ENCODE measurements at places on chromosomes 7 and 10.

DNA sequence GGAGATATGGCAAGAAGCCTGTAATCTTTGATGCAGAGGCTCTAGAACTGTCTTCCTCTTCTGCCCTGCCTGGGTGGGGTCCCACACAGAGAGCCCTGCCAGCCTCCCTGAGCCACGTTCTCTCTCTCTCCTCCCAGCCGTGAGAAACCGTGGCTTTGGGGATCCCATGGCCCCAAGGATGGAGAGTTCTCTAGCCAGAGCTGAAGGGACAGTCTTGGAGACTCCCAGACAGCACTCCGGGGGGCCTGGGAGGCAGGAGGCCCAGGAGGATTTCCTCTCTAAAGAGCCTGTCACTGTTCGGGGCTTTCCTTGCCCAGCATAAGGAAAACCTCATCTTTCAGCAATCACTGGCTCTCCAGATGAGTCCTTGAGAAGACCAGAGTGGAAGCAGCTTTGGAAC, 227.1 kb downstream of the ARHGAP12 start:
- DNase-seq = no peak

DNA sequence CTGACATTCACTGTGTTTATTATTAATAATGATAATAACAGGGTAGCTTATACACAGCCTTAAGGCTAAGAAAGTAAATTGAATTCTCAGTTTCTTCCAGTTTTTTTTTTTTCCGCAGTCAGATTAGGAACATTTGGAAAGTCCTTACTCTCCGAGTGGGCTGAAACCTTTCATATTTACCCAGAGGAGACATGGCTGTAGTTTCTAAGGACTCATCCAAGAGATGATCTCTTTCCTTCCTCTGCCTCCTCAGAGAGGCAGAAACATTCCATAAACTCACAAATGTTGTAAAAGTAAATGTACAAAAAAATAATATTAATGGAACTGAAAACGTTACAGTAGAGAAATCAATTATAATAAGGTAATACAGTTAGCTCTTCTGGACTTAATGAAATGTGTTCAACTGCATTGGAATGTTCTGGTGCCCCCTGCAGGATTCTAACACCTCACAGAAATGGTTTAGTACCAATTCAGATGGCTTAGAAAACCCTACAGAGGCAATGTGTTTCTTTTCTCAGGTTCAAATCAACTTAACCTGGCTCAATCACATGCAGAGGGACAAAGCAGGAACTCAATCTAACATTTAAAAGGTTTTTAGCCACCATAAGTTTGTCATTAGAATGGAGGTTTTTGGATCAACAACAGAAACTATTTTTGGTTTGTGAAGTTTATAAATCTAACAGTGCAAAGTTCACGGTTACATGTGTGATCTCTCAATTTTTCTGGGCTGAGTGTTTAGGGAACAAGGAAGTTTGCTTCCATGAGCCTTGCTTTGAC, 71.7 kb downstream of the ICA1 start:
- peak; percentile 67 for DNase-seq

DNA sequence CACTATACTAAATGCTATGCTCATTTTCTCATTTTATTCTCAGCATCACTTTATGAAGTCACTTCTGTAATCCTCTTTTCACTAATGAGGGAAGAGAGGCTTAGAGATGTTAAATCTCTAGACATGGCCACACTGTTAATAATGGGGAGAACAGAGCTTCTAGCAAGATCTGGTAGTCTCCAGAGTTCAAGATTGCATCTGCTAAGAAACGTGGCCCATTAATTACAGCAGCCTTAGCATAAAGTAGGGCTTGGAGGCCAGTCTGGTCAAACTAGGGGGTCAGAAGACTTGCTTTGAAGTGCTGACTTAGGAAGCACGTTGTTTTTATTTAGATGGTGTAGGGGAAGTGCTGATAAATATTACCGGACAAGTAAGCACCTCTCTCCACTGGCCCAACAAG, 29.3 kb downstream of the ARL4A start:
- DNase-seq = no peak

DNA sequence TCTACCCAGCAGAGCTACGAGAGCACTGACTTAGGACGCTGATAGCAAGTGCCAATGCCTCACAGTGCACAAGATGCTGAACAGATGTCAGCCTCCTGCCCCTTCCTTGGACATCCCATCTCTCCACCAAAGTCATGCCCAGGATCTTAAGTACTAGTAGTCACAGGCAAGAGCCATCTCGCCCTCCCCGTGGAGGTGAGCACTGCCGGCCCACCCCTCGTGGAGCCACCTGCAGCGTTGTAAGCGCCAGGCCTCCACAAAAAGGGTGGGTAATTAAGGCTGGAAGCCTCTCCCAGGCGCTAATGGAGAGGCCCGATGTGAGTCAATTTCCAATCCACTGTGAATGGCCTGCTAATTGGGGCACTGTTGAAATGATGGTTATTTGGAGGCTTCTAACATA, 156.2 kb downstream of the GRID1 start:
- DNase-seq = no peak

GRCh38 chr7:101470668-101471487, 108.2 kb downstream of the COL26A1 start:
- no peak for DNase-seq

- no peak for DNase-seq
Measured at GRCh38 chr10:5943536-5943935, 33.8 kb downstream of the IL15RA start.

- DNase-seq = no peak
Measured at GRCh38 chr7:41818765-41819398, 116.0 kb upstream of the INHBA start.

GRCh38 chr7:98222533-98223195, 11.4 kb downstream of the BHLHA15 start:
- DNase-seq = no peak

DNA sequence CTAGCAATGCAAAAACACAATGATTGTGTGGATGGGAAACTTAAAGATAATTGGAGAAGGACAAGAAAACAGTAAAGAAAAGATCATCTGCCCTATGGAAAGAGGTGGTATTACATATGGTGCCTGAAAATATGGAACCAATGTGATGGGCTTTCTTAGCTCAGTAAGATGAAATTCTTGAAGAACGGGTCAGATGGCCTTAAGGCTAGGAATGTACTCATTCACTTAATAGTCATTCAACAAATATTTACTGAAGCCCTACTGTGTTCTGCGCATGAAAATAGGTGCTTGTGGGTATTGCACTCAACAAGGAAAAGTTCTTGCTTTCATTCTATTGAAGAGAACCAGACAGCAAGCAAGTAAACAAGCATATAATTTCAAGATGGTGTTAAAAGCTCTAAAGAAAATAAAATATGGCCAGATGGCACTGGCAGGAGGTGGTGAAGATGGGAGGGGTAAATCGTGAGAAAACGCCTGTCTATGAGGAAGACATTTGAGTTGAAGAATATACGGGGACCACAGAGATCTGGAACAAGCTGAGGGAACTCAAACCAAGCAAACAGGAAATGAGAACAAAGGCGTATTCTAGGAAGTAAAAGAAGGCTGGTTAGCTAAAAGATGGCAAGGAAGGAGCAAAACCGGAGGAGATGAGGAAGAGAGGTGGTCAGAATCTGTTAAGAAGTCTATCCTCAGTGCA, 179.7 kb downstream of the ANK3 start:
- DNase-seq = no peak

- no peak for DNase-seq
Measured at GRCh38 chr7:111750878-111751277, 188.6 kb upstream of the IMMP2L start.

DNA sequence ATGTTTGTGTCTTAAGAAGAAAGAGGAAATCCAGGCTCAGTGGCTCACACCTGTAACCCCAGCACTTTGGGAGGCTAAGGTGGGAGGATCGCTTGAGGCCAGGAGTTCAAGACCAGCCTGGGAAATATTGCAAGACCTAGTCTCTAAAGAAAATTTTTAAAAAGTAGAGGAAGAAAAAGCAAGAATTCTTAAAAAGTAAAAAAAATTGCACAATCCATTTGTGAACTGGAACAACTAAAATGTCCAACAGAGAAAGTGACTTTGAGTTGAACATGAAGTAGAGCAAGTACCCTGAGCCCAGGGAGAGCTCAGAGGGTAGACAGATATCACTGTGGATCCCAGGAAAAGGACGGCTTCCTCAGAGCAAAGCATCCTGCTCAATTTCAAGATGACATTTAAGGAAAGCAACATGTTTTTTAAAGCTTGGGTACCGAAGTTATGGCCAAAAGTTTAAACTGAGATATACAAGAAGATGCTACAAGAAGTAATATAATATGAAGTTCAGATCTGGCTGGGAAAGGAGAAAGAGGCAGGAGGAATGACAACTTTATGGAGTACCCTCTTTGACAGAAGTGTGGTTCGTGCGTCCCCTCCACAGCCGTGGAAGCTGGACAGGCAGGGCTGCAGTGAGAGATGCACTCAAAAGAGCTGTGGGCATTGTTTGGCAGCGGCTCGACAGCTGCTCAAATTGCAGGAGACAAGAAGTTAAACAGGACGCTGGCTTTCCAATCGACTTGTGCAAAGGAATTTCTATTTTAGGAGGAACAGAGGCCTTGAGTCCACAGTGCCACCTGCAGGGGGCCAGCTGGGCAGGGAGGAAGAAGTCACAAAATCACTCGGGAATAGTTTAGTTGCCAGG, 201.3 kb downstream of the JCAD start:
- no peak for DNase-seq

DNA sequence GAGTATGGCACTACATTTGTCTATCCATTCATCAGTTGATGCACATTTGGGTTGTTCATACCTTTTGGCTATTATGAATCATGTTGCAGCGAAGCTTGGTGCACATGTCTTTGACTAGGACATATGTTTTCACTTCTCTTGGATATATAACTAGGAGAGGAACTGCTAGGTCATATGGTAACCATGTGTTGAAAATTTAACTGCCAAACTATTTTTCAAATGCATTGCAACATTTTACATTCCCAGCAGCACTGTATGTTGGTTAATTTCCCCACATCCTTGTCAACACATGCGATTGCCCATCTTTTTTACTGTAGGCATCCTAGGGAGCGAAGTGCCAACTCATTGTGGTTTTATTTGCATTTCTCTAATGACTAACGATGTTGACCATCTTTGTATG, 183.4 kb downstream of the PRKCQ start:
- DNase-seq = no peak

DNA sequence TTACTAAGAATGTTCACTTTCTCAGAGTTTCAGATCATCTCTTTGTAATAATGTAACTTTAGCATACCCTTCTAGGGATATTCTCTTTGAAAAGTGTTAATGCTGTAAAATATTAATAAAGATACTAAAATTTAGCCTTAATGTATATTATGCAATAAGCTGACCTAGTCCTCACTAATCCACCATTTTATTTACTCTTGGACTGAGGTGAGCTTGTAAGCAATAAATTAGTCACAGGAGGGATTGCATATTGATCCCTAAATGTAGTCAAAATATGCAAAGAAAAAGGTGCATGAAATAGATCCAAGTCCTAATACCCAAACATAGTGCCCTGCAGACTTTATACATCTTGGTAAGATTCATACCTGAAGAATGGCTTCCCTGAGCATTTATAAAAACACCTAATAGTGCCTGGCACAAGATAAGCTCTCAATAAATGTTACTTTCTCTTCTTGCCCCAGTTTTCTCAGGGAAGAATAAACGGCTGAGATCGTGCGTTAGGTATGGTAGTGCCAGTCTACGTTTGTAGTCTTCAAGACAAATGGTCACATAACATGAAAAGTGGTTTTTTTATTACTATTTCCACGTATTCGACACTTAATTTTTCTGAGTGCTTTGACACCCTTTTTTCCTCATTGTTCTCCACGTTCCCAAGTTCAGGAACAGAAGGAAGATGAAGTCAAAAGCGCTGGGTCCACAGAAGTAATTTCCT, 14.3 kb downstream of the INSIG1 start:
- no peak for DNase-seq

DNA sequence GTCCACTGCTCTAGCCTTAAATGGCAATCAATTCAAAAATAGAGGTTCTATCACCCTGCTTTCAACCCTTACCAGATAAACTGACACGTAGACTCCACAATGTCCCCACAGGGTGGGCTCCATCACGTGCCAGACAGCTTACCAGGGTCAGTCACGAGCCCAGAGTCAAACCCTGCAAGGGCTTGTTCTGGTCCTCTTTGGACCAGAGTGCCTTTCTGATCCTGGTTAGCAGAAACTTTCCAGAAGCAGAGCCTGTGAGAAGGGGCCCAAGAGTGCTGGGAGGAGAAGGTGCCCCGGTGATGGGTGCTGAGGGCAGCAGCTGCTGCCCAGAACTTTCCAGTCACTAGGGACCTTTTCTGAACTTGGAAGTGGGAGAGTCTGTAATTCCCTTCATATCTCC, 354 bp upstream of the GIMAP5 start:
- no peak for DNase-seq

DNA sequence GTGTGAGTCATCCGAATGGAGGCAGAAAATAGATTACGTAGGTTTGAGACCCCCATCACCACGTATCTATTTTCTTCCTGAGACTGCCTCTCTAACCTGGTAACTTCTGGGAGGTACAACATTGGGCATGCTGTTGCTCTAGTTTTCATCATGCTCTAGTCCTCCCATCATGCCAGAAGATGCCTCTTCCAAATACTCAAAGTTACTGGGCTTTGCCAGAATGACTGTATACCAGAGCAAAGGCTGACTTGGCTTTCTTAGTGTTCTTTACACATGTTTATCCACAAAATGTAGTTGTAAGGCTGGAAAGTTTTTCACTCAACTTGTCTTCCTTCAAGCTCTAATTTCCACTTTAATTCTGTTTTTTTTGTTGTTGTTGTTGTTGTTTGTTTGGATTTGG, 370.5 kb downstream of the MDFIC start:
- no peak for DNase-seq

DNA sequence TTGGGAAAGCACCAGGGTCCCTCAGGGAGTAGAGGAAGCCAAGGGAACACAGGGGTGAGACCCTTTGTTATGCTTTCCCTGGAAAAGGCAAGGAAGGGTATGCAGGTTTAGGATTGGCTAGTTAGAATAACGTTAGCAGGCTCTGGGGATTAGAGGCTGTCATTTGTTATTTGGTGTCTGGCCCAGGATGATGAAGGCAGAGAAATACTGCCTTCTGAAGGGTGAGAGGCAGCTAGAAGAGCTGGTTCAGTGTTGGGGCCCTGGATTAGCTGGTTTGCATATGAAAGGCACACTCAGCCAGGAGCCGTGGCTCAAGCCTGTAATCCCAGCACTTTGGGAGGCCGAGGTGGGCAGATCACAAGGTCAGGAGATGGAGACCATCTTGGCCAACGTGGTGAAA, 3.0 kb upstream of the PILRA start:
- DNase-seq = no peak

DNA sequence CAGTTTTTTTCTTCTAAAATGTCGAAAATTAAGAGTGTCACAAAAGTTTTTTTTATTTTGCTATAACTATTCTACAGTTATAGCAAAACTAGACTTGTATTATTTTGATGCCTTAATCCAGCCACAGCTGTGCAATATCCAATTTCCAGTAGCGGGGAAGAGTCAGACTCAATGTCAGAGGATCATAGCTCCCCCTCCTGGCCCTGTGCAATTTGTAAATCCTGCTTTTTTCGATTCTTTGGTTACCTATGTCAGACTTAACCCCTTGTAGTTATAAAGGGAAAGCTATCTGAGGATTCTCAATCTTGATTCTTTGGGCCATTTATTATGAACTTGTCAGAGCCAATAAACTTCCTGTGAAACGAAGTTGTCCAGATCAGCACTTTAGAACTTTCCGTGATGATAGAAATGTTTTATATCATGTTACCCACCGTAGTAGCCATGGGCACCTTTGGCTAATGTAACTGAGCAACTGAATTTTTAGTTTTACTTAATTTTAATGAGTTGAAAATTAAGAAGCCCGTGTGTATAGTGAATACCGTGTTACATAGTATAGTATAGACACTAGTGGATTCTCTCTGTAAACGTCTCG, 87.7 kb upstream of the PRKCQ start:
- peak; percentile 30 for DNase-seq

- no peak for DNase-seq
Measured at GRCh38 chr10:43086321-43086942, 9.6 kb downstream of the RET start.
